ENCODE measurements at places on chromosomes 12 and 14. TPM values are rescaled to one million over a fixed set of nuclear protein-coding genes. Genes with fewer than 3 reads are reported as not detected.

Gene SERPINA9
- not detected for total RNA-seq

Gene YARS2
- 15.2 TPM for total RNA-seq

Gene FOXN3
- total RNA-seq = 63.0 TPM

Gene CISTR
- not detected for total RNA-seq

All from mucosa of gallbladder (tissue), 1 donor.